Muscle of leg (tissue), 16 donors: ENCODE measurements at places on chromosomes 6 and 20.

- no peaks in the 10 kb centered on the region for H3K27me3 ChIP-seq
- no peaks in the 10 kb centered on the region for H3K36me3 ChIP-seq
- DNase-seq, result peak; percentile 16
- H3K4me1 ChIP-seq, result no peaks in the 10 kb centered on the region
- no peak overlapping the region for H3K27ac ChIP-seq
These were observed 213.9 kb upstream of the CNR1 start for GRCh38 chr6:88380083-88380482.

- no peak overlapping the region for H3K27ac ChIP-seq
- DNase-seq, result no peak
- no peaks in the 10 kb centered on the region for H3K27me3 ChIP-seq
- peaks cover 2% of the 10 kb centered on the region for H3K36me3 ChIP-seq
- H3K4me3 ChIP-seq, result no peak overlapping the region
- no peaks in the 10 kb centered on the region for H3K4me1 ChIP-seq
These were observed 48.0 kb downstream of the CEP85L start for GRCh38 chr6:118603372-118603771.

DNA sequence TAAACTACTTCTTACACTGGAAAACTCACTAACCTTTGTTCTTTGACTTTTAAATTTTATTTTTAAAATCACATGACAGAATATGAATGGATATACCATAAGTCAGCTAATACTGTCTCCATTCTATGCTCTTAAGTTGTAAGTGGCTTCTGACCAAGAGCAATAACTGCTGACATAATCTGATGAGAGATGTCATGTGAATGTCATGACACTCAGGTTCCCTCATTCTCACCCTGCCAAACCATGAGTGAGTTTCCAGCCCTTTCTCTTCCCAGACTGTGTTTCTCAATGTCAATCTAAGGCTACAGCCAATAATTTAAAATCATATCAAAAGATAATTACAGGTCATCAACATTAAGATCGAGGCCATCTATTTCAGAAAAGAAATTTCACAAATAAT is 39.7 kb downstream of the KIF16B start:
- H3K36me3 ChIP-seq, result no peaks in the 10 kb centered on the region
- no peaks in the 10 kb centered on the region for H3K4me1 ChIP-seq
- H3K4me3 ChIP-seq, result no peak overlapping the region
- no peak overlapping the region for H3K27ac ChIP-seq
- H3K27me3 ChIP-seq, result no peaks in the 10 kb centered on the region
- peak; percentile 20 for DNase-seq

DNA sequence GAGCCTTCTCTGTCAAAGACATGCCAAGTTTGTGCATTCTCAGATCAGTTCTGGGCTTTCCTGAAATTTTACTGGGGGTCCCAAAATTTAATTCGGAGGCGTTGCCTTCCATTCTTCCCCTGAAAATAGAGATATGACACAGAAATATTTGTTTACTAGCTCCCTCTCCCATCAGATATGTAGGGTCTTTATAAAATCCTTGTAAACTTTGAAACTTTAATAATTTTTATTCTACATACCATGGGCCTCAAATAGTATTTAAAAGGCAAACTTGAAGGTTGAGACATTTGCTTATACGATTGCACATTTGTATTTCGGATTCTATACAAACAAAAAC is 54.6 kb downstream of the IL20RA start:
- no peak overlapping the region for H3K27ac ChIP-seq
- H3K36me3 ChIP-seq, result no peaks in the 10 kb centered on the region
- peaks cover 11% of the 10 kb centered on the region for H3K27me3 ChIP-seq
- peaks cover 9% of the 10 kb centered on the region for H3K4me1 ChIP-seq
- H3K4me3 ChIP-seq, result peak overlapping the region; percentile 55

GRCh38 chr6:144978208-144978607 is 693.1 kb downstream of the UTRN start:
- no peak overlapping the region for H3K4me3 ChIP-seq
- no peak overlapping the region for H3K27ac ChIP-seq
- no peaks in the 10 kb centered on the region for H3K4me1 ChIP-seq
- H3K27me3 ChIP-seq, result no peaks in the 10 kb centered on the region
- DNase-seq, result no peak
- no peaks in the 10 kb centered on the region for H3K36me3 ChIP-seq

GRCh38 chr6:163381118-163381756 is 33.3 kb upstream of the QKI start:
- no peaks in the 10 kb centered on the region for H3K27me3 ChIP-seq
- no peak for DNase-seq
- H3K4me3 ChIP-seq, result no peak overlapping the region
- H3K27ac ChIP-seq, result no peak overlapping the region
- H3K4me1 ChIP-seq, result peaks cover 3% of the 10 kb centered on the region
- H3K36me3 ChIP-seq, result no peaks in the 10 kb centered on the region

- no peaks in the 10 kb centered on the region for H3K36me3 ChIP-seq
- DNase-seq, result peak; percentile 3
- H3K27me3 ChIP-seq, result peaks cover 61% of the 10 kb centered on the region
- H3K4me3 ChIP-seq, result no peak overlapping the region
- H3K4me1 ChIP-seq, result no peaks in the 10 kb centered on the region
- no peak overlapping the region for H3K27ac ChIP-seq
These were observed 181.0 kb downstream of the TRIM27 start for GRCh38 chr6:28742668-28743270.

DNA sequence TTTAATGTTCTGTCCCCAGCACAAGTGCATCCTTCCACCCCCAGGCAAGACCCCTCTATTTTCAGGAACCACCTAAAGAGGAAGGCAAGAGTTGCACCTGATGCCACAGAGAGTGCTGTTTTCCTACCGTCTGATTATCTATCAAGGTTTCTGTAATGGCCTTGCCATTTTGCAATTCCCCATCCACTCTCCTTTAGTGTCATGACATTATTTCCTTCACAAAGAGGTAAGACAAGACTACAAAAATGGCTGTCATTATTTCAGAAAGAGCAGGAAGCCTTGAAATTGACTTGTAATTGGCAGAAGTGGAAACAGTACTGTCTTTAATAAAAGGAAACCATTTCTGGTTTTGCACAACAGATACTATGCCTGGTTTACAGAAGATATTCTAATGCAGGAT is 426.7 kb downstream of the PTPRT start:
- H3K36me3 ChIP-seq, result no peaks in the 10 kb centered on the region
- no peak overlapping the region for H3K27ac ChIP-seq
- no peak for DNase-seq
- no peaks in the 10 kb centered on the region for H3K4me1 ChIP-seq
- no peak overlapping the region for H3K4me3 ChIP-seq

DNA sequence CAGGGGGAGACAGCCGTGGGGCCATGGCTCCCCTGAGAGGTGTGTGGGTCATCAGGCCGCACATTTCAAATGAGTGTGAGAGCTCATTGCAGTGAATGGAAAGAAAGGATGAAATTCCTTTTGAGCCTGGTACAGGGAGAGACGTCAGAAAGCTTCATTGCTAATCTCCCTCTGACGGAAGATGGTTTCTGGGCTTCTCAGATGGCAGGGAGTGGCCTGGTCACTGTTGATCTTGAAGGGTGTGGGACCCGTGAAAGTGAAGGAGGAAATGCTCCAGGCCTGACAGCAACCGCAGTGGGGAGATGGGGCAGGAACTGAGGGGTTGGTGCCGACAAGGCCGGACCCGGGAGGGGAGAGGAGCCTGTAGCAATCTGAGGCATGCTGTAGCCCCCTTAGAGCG is 127.4 kb downstream of the MYLK4 start:
- no peak for DNase-seq
- no peaks in the 10 kb centered on the region for H3K27me3 ChIP-seq
- peaks cover 11% of the 10 kb centered on the region for H3K4me1 ChIP-seq
- H3K36me3 ChIP-seq, result no peaks in the 10 kb centered on the region

DNA sequence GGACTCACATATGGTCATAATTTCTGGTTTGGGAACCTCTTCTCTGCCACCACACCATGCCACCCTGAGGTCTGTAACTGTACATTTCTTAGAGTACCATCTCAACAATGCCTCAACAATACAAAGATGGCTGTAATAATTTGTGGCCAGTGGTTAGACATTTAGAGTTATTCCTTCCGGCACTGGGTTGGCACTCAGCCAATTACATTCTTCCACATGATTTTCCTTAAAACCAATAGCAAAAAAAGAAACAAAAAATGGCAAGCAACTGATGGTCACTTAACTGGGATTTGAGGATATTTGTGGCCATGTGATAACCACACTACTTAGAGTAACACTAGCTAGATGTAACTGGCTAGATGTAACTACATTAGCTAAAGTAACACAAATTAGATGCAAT is 79.9 kb downstream of the SEL1L2 start:
- H3K36me3 ChIP-seq, result no peaks in the 10 kb centered on the region
- H3K4me3 ChIP-seq, result no peak overlapping the region
- H3K4me1 ChIP-seq, result no peaks in the 10 kb centered on the region
- H3K27ac ChIP-seq, result no peak overlapping the region
- no peaks in the 10 kb centered on the region for H3K27me3 ChIP-seq

DNA sequence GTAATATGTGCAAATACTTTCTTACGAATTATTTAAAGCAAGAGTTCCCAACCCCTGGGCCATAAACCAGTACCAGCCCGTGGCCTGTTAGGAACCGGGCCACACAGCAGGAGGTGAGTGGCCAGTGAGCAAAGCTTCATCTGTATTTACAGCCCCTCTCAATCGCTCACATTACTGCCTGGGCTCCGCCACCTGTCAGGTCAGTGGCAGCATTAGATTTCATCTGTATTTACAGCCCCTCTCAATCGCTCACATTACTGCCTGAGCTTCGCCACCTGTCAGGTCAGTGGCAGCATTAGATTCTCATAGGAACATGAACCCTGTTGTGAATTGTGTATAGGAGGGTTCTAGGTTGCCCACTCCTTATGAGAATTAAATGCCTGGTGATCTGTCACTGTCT is 142.0 kb downstream of the RNASET2 start:
- no peaks in the 10 kb centered on the region for H3K27me3 ChIP-seq
- no peaks in the 10 kb centered on the region for H3K4me1 ChIP-seq
- H3K27ac ChIP-seq, result no peak overlapping the region
- H3K4me3 ChIP-seq, result no peak overlapping the region
- H3K36me3 ChIP-seq, result no peaks in the 10 kb centered on the region
